Stimulated activated CD4-positive, alpha-beta T cell treated with anti-CD3 and anti-CD28 coated beads, Interleukin-12 subunit alpha, Interleukin-12 subunit beta, amount 100 ng/mL, for 4 hours (primary cell): ENCODE measurements at places on chromosomes 5 and 9.
A peak's percentile ranks its signal among the peaks of the same experiment; 100 is the strongest.

DNA sequence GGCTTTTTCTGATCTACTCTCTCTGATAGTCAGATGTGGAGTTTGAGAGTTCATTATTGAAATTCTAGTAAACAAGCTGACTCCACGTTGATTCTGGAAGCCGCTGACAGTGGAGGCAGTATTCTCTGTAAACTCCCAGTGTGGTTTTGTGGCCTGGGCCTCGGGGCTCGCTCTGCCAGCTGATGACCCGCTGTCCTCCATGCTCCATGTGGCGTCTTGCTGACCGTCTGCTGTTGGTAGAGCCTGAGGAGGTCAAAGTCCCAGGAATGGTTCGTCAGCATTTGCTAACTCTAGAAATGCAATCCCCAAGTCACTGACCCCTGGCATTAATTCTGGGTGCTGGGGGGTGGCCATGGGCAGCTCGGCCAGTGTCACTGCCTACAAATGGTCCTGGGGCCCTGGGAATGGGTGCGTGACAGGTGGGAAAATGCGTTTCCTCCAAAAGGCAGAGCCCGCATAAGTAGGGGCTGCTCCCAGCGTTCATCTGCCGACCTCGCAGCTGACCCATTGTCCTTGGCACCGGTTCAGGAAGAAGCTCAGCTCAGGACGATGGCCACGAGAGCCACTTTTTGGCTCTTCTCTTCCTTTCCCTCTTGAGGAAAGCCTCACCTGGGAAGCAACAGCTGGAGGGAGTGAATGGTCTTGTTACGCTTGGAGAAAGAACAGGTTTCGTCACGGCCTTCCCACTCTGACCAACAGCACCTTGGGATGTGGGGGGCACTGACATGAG, 55.1 kb downstream of the MRPL36 start:
- DNase-seq: no peak

GRCh38 chr5:116696366-116696765, 121.7 kb upstream of the SEMA6A start:
- DNase-seq: no peak

DNA sequence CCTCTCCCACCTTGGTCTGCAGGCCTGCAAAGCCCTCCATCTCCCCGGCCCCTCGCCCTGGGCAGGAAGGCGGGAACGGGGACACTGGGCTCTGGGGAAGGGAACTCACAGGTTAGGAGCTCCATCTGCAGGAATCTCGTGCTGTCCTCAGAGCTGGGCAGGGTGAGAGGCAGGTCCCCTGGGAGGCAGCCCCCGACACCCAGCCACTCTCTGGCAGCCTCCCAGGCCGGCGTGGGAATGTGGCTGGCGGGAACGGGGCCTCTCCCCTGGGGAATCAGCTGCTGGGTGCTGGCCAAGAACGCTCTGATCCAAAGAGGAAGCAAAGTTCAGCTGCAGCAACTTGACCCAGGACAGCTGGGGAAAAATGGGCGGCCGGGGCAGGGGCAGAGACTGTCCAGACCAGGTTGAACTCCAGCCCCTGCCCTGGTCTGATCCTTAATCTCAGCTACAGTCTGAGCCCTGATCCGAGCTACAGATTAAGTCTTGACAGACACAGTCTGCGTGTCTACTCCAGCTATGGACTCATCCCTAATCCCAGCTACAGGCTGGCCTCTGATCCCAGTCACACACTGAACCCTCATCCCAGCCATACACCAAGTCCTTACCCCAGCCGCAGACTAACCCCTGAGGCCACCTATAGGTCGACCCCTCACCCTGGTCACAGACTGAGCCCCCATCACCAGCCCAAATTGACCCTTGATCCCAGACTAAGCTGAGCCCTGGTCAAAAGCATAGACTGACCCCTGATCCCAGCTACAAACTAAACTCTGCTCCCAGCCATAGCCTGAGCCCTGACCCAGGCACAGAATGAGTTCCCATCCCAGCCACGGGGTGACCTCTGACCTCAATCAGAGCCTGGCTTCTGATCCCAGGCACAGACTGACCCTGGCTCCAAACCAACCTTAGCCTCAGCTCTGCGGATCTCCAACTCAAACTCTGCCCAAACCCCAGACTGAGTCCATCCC, 37.3 kb upstream of the EGFL7 start:
- DNase-seq: no peak

GRCh38 chr9:20940447-20941173, 90.8 kb downstream of the HACD4 start:
- DNase-seq: no peak

GRCh38 chr5:135493406-135494180, 41.4 kb upstream of the TIFAB start:
- no peak for DNase-seq

DNA sequence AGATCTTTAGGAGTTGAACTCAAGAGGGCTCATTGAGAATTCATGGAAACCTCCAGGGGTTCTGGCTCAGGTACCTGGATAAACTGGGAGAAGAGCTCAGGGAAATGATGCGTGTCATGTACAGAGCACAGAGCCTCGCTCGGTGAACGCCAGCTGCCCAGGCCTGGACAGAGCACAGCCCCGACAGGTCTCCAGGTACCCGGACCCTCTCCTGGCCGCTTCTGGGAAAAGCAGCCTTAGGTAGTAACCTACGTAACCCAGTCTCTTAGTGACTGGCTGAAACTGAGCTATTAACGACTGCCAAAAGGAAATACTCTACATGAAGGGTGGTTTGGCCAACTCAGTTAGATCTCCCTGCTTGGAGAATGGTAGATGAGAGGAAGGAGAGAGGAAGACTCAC, 157.4 kb downstream of the TTLL11 start:
- DNase-seq: no peak

- no peak for DNase-seq
Observed at GRCh38 chr5:96609369-96609768, 52.8 kb upstream of the CAST start.

GRCh38 chr9:88593537-88594185, 58.7 kb downstream of the NXNL2 start:
- DNase-seq: peak; percentile 36

GRCh38 chr5:119274767-119275130, 81.1 kb upstream of the TNFAIP8 start:
- no peak for DNase-seq

DNA sequence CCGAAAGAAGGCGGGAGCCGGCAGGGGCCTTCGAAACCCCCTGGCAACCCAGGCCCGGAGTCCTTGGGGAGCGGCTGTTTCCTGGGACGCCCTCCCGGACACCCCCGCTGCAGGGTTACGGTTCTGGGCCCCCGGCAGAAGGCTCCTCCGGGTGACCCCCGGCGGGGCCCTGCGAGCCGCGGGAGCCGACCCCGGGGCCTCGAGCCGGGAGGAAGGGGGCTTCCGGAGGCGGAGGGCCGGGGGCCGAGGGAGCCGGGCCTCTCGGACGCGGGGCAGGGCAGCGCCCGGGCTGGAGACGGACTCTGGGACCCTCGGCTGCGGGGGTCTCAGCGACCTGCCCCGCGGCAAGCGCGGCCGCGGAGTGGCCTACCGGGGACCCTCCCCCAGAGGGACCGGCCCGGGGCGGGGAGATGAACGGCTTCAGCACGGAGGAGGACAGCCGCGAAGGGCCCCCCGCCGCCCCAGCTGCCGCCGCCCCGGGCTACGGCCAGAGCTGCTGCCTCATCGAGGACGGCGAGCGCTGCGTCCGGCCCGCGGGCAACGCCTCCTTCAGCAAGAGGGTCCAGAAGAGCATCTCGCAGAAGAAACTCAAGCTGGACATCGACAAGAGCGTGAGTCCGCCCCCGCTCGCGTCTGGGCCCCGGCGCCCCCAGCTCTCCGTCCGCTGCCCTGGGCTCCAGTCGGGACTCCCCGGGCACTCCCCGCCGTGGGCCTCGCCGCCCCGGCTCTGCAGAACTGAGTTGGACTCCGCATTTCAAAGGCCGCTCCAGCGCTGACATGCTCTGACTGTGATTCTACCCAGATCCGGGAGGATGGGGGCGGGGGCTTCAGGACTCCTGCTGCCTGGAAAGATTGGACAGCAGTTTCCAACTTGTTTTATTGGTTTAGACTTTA, 645 bp downstream of the SAP30L start:
- peak; percentile 33 for DNase-seq

- no peak for DNase-seq
Observed at GRCh38 chr9:16551692-16552091, 318.8 kb downstream of the BNC2 start.

GRCh38 chr9:80501635-80502034, 929.9 kb downstream of the TLE4 start:
- no peak for DNase-seq

DNA sequence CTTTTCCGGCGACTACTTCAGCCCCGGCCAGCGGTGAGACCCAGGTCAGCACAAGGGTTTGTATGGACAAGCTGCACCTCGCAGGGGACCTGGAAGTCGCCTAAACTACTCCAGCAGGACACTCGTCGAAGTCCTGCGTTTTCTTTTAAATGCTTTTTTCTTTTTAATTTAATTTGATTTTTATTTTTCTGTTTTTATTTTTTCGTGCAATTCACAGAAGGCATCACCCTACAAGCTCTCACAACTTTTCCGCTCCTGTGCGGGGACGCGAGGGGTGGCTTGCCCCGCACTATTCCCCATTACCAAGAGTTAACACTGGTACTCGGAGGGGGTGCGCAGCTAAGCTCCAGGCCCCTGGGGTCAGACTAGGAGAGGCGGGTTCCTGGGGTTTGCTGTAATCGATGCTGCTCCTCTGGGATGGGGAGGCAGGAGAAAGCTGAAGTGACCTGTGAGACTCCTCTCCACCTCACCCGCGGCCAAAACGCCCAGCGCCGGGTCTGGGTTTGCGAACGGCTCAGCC, 1.3 kb downstream of the EDIL3 start:
- no peak for DNase-seq

- no peak for DNase-seq
Observed at GRCh38 chr5:74993743-74994142, 58.6 kb downstream of the GCNT4 start.

- DNase-seq: no peak
Observed at GRCh38 chr9:114279693-114280092, 43.2 kb upstream of the ORM1 start.

GRCh38 chr5:116885825-116886224, 311.2 kb upstream of the SEMA6A start:
- no peak for DNase-seq
